NCI-H510A (cell line): ENCODE measurements at places on chromosomes 5 and 9.

GRCh38 chr9:108437656-108438055 lies 418.1 kb downstream of the ACTL7B start:
- DNase-seq: no peak

- no peak for DNase-seq
These were observed 6.9 kb upstream of the GSN start for GRCh38 chr9:121261107-121261460.

DNA sequence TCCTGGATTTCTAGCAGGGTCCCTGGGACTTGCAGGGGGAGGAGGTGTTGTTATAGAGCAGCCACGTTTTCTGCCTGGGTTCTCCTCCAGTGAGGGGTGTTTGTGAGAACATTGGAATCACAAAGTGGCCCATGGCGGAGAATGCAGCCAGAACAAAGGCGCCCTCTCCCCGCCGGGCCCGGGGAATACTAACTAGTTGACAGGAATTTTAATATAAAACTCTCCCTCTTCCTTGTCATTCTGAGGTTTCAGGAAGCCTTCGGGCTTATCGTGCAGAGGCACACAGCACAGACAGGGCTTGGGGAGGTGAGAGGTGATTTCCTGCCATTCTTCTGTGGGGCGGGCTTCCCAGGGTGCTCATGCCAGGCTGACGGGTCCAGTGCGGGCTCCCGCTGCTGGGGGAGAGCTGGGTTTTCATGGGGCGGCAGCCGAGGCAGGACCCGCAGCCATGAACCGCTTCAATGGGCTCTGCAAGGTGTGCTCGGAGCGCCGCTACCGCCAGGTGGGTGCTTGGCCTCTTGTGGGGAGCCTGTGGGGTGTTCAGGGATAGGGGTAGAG lies 37.7 kb downstream of the RGS3 start:
- no peak for DNase-seq

DNA sequence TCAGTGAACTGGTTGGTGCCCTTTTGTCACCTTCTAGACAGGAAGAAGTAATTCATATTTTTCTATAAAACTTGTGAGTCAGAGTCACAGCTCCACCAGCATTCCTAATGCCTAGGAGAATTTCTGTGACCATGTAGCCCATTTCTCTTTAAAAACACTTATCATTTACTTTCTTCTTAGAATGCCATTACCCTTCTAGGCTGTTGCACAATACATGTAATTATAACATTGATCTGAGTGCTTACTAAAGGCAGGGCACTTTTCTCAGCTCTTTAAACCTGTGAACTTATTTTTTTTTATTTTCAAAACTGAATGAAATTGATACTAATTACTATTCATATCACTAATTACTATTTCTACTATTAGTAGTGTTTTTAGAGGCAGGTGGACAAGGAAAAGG lies 373.7 kb downstream of the TLE4 start:
- no peak for DNase-seq

DNA sequence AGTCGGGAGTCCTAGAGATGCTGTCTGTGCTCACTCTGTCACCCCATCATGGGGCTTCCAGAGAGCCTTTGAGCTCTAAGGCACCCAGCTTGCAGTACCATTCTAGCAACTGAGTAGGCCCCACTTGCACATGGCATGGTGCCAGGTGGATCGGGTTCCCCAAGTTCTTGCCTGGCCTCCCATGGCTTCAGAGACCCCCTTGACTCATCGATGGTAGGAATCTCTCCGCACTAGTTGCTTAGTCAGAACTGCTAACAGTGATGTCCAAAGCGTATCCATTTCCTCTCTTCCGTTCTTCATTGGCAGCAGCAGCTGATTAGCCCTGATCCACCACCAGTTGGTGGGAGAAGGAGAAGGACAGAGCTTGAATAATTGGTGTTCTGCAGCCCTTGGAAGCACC lies 70.3 kb upstream of the RARS1 start:
- DNase-seq: no peak

DNA sequence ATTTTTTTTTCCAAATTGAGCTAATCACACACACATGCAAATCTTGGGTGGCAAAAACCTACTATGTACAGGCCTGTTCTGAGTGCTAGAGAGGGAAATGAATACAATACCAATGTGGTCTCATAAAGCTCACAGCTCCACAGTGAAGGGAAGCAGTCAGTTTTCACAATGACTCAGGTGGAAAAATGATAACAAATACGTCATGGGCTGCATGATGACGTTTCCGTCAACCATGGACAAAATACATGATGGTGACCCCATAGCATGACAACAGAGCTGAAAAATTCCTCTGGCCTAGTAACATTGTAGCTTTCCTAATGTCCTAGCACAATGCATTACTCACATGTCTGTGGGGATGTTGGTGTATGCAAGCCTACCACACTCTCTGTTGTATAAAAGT lies 252.5 kb downstream of the TRIM32 start:
- no peak for DNase-seq

DNA sequence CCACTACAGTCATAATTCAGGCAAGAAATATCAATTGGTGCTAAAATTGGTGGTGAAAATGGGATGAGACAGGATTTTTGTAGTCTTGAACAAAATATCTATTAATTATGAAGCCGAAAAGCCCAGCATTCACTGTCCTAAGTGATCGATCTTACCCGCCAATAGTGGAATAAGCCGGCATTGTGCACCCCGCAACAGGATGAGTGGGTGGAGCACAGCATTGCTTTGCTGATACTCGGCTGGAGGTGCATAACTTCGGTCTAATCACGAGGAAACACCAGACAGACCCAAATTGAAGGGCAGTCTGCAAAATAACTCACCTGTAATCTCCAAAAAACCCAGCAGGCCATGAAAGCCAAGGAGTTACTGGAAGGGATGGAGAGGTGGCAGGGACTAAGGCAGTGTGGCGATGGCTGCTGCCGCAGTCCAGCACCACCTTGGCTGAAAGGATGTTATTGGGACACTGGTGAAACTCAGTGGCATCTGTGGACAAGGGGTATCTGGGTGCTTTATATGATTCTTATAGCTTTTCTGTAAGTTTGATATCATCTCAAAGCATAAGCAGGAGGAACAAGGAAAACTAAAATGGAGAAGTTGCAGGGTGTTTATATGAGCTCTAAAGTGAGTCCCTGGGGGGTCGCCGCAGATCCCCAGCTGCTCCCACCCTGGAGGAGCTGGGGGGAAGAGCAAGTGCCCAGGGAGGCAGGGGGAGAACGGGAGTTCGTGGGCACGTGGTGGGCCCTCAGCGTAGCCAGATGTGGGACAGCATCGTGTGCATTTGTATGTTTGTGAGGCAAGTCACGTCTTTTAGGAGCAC lies 45.2 kb downstream of the AHRR start:
- no peak for DNase-seq

- DNase-seq: no peak
These were observed 665 bp downstream of the TCF7 start for GRCh38 chr5:134114886-134115805.

DNA sequence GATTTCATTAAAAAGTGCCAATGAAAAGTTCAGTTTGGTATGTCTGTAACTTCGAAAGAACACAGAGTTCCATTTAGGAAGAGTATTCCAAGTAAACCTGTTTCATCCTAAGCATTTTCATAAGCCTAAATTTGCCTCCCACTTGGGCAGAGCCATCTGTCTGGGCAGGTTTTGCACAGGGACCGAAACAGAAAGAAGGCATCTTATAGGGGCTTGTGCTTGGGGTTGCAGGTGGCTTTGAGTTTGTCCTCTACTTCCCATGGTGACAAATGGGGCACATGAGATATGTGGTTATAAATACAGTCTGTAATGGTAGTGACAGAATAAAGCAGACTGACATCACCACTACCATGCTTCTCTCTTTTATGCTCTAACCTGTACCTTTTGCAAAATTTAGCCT lies 63.7 kb downstream of the MCTP1 start:
- no peak for DNase-seq

GRCh38 chr5:10106806-10107205 lies 142.9 kb downstream of the ATPSCKMT start:
- DNase-seq: no peak

- DNase-seq: no peak
These were observed 169.4 kb upstream of the PPP1R26 start for GRCh38 chr9:135310134-135310533.

- no peak for DNase-seq
These were observed 94.5 kb downstream of the PDE4D start for GRCh38 chr5:59798862-59799667.

DNA sequence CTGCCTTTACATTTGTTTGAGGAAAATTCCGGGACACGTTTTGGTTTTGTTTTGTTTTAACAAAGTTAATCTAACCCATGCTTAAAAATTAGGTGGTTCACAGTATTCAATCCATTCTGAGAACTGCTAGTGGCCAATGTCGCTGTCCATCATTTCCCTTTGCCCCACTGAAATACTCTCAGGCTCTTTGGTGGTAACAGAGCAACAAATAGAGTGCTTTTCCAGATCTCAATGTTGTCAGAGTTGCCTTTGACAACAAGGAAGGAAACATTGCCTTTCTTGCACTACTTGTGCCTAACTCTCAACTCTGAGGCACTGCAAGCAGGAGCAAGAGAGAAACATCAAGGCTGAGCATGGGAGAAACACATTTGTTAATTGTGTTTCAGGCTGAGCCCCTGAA lies 154.0 kb downstream of the MCTP1 start:
- no peak for DNase-seq

- DNase-seq: no peak
These were observed 533.0 kb downstream of the BNC2 start for GRCh38 chr9:16337322-16338029.

GRCh38 chr9:36128349-36128748 lies 8.2 kb upstream of the GLIPR2 start:
- DNase-seq: no peak

- no peak for DNase-seq
These were observed 53.0 kb upstream of the NXNL2 start for GRCh38 chr9:88481933-88482332.

- no peak for DNase-seq
These were observed at the start of gene LHX3 for GRCh38 chr9:136204838-136205706. Gene LHX3, minus strand, starts transcription at chr9:136205128. Its CDS starts 116 bp downstream, at chr9:136205012.

DNA sequence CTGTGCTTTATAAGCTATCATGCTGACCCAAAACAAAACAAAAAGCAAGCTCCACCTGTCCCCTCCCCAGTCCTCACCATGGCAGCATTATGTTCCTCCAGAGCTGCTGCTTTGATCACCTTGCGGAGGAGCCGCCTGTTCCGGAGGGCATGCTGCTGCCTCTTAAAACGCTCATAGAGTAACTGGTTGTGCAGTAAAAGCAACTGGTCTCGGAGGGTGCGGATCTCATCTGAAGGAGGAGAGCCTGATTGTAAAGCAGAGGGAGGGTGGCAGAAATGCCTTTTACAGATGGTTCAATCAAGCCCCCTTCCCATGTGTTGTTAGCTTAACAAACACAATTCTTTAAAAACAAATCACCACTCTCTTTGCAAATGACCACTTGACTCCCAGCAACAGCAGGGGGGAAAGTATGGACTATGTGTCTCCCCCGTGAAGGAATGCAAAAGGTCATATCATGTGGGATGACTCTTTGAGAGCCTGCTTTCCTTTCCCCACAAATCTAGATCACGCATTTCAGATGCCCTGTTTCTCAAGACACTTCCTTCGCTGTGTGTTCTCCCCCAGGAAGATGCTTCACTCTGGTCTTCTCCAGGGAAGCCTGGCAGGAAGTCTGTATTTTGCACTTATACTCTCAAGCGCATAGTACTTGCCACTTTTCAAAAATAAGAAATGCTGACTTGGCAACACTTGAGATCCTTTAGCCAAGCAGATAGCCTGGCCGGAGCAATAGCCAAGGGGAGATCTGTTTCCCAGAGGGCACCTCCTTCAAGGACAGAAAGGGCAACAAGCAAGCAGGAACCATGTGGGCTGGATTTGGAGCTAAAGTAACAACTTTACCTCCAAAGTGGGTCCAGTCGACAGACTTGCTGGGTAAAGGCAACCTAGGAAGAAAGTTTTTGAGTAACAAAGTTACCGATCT lies 25.1 kb downstream of the SPACA9 start:
- DNase-seq: no peak

- DNase-seq: no peak
These were observed 6.3 kb downstream of the IFNA21 start for GRCh38 chr9:21160178-21160577.

- no peak for DNase-seq
These were observed 189.6 kb upstream of the NREP start for GRCh38 chr5:111946556-111946955.

- DNase-seq: peak; percentile 1
These were observed 15.3 kb upstream of the GRXCR2 start for GRCh38 chr5:145887976-145888574.

DNA sequence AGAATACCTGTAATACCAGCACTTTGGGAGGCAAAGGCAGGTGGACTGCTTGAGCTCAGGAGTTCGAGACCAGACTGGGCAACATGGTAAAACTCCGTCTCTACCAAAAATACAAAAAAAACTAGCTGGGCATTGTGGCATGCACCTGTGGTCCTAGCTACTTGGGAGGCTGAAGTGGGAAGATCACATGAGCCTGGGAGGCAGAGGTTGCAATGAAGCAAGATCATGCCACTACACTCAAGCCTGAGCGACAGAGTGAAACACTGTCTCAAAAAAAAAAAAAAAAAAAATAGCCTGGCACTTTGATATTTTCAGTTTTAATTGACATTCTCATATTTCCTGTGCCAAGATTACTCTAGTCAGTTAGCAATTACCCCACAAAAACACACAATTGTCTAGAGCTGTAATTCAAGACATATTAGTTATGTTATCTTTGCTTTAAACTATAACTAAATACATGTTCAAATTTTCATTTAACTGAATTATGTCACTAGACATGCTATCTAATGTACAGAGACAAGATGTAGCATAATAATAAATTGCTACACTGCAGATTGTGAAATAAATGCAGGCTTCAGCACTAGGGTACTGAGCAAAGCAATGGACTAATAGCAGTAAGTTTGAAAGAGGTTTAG lies 378.2 kb upstream of the GRAMD2B start:
- no peak for DNase-seq

GRCh38 chr5:21680196-21680595 lies 1172.9 kb downstream of the CDH12 start:
- DNase-seq: no peak

DNA sequence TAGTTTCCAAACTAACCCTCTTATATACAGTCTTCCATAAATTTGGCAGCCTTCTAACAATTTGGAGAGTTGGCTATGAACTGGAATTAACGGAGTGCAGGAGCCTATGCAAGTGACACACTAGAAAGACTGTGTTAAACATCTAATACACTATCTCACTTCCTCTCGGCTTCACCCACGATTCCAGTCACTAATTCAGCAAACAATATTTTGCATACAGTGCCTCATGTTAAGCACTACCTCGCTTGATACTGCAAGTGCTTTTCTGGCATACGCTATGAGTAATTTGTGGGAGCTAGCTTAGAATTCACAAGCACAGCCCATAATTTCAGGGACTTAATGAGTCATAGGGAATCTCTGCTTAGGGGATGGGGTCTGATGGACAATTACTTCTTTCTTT lies 102.5 kb downstream of the ST8SIA4 start:
- DNase-seq: no peak
